ENCODE measurements at places on chromosomes 5 and 9. TPM values are rescaled to one million over a fixed set of nuclear protein-coding genes. Genes with fewer than 3 reads are reported as not detected.

GRCh38 chr9:35736201-35736633 lies 3.8 kb downstream of the CREB3 start:
- no peak overlapping the region for H3K4me3 ChIP-seq
- no peak overlapping the region for H3K27ac ChIP-seq
- DNase-seq, result peak; percentile 86
- no peaks in the 10 kb centered on the region for H3K27me3 ChIP-seq
- peaks cover 10% of the 10 kb centered on the region for H3K4me1 ChIP-seq
- H3K36me3 ChIP-seq, result peaks cover 69% of the 10 kb centered on the region

The AGXT2 gene
- not detected for total RNA-seq

DNA sequence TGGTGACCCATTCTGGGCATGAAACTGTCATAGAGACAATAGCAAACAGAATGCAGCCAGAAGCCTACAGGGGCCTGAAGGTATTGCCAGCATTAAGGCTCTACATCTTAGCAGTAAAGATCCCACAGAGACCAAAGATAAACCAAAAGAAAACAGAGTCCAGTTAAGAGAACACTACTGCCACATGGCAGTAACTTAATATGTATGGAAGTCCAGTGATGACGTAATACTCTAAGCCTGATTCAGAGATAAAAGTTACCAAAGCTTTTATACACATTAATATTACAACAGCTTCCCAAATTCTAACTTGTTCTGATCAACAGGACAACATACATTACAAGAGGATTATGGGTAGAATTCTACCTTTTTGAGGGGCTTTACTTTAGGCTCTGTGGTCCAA lies 371.5 kb downstream of the PRELID2 start:
- H3K27me3 ChIP-seq, result no peaks in the 10 kb centered on the region
- no peak overlapping the region for H3K27ac ChIP-seq
- H3K36me3 ChIP-seq, result no peaks in the 10 kb centered on the region
- no peaks in the 10 kb centered on the region for H3K4me1 ChIP-seq
- DNase-seq, result peak; percentile 26

DNA sequence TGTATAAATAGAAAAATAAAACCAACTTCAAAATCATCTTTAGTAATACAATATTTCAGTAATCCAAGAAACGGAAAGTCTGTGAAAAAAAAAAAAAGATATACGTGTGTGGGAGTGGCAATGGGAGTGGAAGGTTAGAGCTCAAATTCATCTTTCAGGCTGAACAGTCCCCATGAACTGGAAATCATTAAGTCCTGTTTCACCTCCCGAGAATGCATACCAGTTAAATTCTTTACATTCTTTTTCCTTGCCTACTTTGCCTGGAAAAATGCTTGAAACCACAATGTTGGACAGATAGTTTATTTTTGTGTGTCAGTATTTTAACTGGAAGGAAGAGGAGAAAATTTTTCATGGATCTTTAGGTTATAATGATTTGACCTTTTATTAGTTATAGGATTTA lies 166.8 kb downstream of the MUSK start:
- H3K4me3 ChIP-seq, result no peak overlapping the region
- no peaks in the 10 kb centered on the region for H3K27me3 ChIP-seq
- H3K36me3 ChIP-seq, result no peaks in the 10 kb centered on the region
- H3K27ac ChIP-seq, result no peak overlapping the region
- H3K4me1 ChIP-seq, result peaks cover 16% of the 10 kb centered on the region

DNA sequence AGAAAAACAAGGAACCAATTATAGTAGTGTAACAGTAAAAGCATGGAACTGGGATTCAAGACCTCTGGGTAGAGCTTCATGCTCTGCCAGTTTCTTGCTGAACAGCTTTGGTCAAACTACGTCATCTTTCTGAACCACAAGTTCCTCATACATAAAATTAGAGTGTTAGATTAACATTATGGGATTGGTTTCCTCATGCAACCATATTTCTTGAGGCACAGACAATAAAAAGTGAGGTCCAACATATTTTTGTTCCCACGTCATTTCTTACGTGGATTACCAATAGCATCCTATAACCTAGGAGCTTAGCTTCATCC lies 354.8 kb downstream of the TMEM232 start:
- H3K4me3 ChIP-seq, result no peak overlapping the region
- H3K4me1 ChIP-seq, result peaks cover 4% of the 10 kb centered on the region
- H3K27me3 ChIP-seq, result no peaks in the 10 kb centered on the region
- no peak for DNase-seq
- H3K27ac ChIP-seq, result no peak overlapping the region

Data from MCF 10A (cell line).